ENCODE measurements at places on chromosomes 13 and 19. TPM values are rescaled to one million over a fixed set of nuclear protein-coding genes. Genes with fewer than 3 reads are reported as not detected.

DNA sequence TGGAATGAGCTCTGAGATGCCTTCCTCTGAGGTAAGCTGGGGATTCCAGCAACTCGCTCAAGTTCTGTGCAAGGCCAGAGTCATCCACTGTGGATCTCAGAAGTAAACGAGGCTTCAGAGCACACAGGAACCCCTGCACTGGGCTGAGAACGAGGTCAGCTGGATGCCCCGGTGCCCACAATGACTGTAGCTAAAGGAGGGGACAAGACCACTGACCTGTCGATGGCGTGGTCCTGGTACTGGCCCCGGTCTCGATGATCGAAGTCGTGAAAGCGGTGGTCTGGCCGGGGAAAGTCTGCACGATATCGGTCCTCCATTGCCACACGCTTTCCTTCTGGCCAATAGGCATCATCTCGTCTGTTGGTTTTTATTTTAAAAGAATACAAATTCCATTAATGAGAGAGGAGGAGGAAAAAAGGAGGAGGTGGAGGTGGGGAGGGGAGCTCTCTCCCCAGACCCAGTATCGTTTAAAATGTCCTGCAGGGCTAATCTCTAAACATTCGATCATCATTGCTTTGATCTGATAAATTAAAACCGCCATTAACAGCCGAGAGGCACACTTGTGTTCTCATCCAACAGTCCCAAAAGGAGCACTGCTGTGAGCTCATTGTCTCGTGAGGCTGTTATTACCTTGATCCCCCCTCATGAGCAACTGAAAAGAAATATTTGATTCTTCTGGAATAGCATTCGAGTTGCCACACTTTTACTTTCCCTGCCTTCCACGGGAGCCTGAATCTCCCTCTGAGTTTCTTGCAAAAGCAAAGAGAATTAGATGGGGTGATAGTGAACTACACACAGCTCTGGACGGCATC, 25.0 kb upstream of the TINCR start:
- DNase-seq, result no peak

Gene CASP14
- not detected for total RNA-seq

DNA sequence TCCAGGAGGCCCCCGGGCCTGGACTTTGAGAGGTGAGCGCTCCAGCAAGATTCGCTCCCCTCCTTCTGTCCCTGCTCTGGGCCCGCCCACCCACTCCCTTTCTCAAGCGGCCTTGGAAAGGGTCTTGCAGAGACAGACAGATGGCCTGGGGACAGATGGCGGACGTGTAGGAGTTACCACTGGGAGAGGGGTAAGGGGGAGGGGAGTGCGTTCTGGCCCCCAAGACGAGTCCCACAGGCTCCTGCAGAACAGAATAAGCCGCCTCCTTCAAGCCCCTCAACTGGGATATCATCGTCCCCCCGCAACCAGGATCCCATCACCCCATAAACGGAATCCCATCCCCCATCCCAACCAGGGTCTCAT, 3.6 kb upstream of the TNFAIP8L1 start:
- no peak for DNase-seq

- DNase-seq, result no peak
These were observed 74.8 kb upstream of the XPO4 start for GRCh38 chr13:20977394-20977793.

Gene MCEMP1
- total RNA-seq, result 1.5 TPM

Gene LCP1
- total RNA-seq, result 62.7 TPM

Gene P2RY11
- total RNA-seq, result 6.3 TPM

DNA sequence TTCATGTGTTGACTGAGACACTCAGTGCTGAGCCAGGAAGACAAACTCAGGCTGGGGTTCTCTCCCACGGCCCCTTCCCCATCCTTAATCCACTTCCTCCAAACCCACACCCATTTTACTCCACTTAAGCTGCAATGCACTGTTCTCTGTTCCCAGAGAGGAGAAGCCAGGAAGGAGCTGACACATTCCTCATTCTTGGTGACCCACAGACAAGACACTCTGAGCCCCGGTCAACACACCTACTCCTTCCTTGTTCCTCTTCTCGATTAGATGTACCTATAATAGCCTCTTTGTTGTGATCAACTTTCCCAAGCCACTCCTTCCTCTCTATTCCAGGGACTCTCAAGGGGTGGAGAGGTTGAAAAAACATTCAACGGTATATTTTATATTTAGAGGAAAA, 47.1 kb downstream of the INSR start:
- DNase-seq, result no peak

Gene FXYD5
- total RNA-seq, result 19.9 TPM

Gene BEST2
- not detected for total RNA-seq

- no peak for DNase-seq
These were observed 428.1 kb downstream of the PCDH17 start for GRCh38 chr13:58059624-58060023.

- DNase-seq, result no peak
These were observed 11.8 kb upstream of the F7 start for GRCh38 chr13:113093580-113094409.

DNA sequence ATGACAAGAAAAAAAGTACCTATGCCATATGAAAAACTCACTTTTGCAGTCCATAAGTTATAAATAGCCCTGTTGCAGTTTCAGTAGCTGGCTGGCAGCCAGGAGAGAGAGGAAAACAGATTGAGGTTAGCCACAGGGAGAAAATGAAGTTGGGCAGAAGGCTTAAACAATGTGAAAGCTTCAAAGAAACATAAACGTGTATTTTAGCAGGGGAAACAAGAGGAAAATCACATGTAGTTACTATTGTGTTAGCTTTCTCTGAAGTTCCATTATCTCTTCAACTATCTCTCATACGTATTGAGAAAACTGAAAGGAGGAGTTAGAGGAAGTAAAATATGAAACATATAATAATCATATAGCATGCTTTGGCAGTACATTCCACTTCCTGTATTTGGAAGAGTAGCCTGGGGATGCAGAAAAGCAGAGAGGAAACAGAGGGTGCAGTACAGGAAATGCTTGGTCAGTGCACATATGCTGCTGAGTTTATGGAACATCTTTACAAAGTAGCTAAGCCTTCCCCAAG, 1551.1 kb downstream of the EFNB2 start:
- peak; percentile 21 for DNase-seq

DNA sequence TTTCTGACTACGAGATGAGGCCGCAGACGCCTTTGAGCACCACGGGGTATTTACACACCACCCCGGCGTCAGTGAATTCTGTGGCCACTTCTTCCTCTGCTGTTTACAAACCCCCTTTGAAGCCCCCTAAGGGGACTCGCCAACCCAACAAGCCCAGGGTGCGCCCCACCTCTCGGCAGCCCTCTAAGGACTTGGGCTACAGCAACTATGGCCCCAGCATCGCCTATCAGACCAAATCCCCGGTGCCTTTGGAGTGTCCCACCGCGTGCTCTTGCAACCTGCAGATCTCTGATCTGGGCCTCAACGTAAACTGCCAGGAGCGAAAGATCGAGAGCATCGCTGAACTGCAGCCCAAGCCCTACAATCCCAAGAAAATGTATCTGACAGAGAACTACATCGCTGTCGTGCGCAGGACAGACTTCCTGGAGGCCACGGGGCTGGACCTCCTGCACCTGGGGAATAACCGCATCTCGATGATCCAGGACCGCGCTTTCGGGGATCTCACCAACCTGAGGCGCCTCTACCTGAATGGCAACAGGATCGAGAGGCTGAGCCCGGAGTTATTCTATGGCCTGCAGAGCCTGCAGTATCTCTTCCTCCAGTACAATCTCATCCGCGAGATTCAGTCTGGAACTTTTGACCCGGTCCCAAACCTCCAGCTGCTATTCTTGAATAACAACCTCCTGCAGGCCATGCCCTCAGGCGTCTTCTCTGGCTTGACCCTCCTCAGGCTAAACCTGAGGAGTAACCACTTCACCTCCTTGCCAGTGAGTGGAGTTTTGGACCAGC, 5.3 kb downstream of the SLITRK5 start:
- DNase-seq, result no peak

DNA sequence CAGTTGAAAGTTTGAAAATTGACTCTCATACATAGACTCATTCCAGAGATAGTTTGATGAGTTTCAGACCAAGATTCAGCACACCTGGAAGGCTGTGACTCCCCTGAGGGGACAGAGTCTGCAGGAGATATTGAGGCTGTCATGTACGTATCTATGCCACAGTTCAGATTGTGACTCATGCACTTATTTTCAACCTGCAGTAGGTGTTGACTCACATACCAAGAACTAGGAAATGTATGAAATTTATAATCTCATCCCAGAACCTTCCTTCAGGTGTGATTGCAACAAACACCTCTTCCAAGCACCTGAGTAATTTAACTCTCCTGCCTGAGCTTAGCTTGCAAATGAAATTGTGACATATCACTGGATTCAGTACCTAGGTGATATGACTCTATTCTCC, 64.4 kb upstream of the ZNF43 start:
- DNase-seq, result no peak

GRCh38 chr13:72317346-72318109, 409.9 kb downstream of the MZT1 start:
- no peak for DNase-seq

- peak; percentile 63 for DNase-seq
These were observed 69.8 kb downstream of the LRCH1 start for GRCh38 chr13:46622630-46623256.

- no peak for DNase-seq
These were observed 121.6 kb upstream of the SPATA13 start for GRCh38 chr13:24038841-24039330.

DNA sequence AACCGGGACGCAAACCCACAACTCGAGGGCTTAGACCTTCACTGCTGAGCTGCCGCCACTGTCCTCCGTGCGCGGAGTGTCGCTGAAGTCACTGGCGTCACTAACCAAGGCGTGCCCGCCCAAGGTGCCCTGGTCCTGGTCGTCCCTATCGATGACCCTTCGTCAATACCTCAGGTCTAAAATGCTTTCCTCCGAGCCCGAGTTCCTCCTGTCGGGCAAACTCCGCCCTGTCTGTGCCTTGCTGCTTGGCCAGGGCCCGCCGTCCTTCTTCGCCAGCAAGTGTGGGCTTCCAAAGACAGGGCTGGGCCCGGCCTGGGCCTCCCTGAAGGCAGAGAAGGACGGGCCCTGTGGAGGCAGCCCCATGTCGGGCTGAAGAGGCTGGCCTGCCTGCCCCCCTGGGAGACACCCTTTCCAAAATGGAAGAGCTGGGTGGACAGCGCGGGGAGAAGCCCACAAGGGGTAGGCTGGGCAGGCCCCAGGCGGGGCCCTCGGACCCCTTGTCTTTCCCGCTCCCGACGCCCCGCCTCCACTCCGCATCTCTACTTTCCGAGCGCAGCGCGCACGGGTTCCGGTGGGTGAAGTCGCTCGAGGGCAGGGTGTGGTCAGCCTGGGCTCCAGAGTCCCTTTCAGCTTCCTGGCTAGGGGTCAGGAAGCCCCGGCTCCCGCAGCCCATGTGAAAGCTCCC, 13.4 kb downstream of the RB1 start:
- DNase-seq, result no peak

Gene GPC6
- total RNA-seq, result 21.9 TPM

Gene PGLYRP2
- total RNA-seq, result not detected

GRCh38 chr13:47499358-47500150, 501.5 kb downstream of the SUCLA2 start:
- DNase-seq, result no peak

GRCh38 chr19:5122121-5122400, 153.1 kb downstream of the KDM4B start:
- no peak for DNase-seq

Gene ZBTB7A
- total RNA-seq, result 88.5 TPM

Gene PSG4
- not detected for total RNA-seq

DNA sequence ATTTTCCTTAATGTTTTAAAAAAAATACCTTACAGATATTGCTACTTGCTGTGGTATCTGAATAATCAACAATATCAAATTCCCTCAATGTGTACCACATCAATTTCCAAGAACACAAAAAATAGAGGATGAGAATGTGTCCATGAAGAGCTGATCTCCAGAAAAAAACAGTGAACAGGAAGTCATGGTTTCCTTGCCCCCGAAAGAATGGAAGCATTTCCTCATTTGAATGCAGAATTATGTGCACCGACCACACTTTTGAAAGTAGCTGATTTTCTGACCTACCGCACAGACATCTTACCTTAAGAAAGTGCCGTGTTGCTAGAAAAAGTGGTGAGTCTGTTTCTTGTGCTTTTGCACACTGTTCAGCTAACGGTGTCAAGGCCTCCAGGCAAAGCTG, 13.4 kb upstream of the EEF1AKMT1 start:
- no peak for DNase-seq
